ENCODE measurements at places on chromosomes 2 and 18.

DNA sequence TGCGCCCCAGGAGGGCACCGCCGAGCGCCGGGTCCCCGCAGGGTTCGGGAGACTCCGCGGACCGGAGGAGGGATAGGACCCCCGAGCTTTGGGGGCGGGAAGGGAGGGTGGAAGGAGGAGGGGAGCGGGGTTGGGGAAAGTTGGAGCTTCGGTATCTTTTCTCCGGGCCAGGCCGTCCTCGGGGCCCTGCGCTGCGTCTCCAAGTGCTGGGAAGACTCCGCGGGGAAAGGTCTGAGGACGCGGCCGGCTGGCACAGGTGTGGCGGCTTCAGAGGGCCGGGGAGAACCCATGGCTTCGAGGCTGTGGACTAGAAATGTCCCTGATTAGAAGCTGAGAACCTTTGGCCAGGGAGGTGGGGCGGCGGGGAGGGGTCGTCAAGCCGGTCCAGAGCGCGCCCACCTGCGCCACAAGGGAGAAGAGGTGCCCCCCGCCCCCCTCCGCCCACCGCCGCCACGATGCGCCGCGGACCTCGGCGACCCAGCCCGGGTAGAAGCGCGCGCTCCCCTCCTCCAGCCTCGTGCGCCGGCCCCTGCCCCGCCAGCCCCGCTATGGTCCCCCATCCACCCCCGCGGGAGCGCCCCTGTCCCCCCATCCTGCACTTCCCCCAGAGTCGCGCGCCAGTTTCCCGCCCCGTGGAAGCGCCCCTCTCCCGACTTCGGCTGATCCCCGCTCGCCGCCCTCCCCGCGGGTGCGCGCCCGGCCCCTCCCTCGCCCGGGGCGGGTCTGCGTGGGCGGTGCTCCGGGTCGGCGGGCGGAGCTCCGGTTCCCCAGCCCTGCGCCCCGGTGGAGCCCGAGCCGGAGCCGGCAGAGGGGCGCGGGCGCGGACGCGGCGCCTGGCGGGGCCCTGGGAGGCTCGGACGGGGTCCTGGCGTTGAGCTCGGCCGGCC lies at the start of gene SNTG2:
TSS of gene SNTG2 (plus strand) at position 770 of the 887 bp plus-strand sequence. CDS start 148 bp downstream, outside the sequence.
- H3K27me3 ChIP-seq: peaks cover 89% of the 10 kb centered on the region
- peak; percentile 70 for DNase-seq
- H3K27ac ChIP-seq: no peak within 1 kb of the TSS
- H3K4me3 ChIP-seq: peak within 1 kb of the TSS; percentile 67

DNA sequence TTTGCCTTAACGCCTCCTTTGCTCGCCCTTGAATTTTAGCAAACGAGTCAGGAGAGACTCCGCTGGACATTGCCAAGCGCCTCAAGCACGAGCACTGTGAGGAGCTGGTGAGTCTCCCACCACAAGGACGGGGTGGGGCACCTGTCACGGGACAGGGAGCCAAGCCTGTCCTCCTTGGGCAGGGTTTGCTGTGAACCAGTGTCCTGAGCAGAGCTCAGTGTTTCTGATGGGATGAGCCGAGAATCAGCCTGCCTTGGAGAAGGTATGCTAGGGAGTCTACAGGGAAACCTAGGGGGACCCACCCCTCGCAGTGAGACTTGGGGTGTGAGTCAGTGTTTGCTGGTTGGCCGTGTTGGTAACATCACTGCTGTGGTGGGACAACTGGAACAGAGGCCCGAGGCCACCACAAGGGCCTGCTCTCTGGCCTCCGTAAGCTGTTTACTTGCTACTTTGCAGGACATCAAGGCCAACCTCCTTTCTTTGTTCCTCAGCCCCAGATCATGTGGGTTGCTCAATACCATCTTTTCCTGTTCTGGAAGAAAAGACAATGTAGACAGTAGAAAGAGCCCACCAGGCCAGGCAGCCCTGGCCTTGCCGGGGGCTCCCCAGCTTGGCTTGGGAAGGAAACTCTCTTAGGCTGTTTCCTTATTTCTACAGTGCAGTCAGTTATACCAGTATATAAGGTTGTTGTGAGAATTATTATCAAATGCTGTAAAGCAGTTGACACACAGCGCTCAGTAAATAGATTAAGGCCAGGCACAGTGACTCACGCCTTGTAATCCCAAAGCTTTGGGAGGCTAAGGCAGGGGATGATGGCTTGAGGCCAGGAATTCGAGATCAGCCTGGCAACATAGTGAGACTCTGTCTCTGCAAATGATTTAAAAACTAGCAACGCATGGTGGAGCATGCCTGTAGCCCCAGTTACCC lies 42.4 kb downstream of the ITGB1BP1 start:
- peaks cover 4% of the 10 kb centered on the region for H3K4me1 ChIP-seq
- no peaks in the 10 kb centered on the region for H3K27me3 ChIP-seq
- DNase-seq: no peak
- H3K27ac ChIP-seq: peak overlapping the region; percentile 53
- peaks cover 27% of the 10 kb centered on the region for H3K36me3 ChIP-seq
- H3K4me3 ChIP-seq: no peak overlapping the region

DNA sequence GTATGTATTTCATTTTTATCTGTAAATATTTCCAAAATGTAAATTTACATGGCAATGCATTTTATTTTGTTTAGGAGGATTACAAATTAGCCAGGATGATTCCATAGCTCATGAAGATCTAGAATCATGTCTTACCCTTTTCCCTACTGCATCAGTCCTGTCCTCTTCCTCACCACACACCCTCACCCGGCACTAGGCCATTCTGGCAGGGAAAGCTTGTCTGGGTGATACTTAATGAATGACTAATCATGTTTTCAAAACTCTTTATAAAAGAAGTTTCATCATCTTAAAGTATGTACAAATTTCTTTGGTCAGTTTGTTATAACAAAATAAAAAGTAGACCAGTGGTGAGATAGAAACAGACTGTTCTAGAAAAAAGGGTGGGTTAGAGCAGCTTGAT lies 283.3 kb upstream of the VWC2L start:
- H3K27ac ChIP-seq: no peak overlapping the region
- no peaks in the 10 kb centered on the region for H3K27me3 ChIP-seq
- no peak for DNase-seq
- no peaks in the 10 kb centered on the region for H3K4me1 ChIP-seq
- no peak overlapping the region for H3K4me3 ChIP-seq

DNA sequence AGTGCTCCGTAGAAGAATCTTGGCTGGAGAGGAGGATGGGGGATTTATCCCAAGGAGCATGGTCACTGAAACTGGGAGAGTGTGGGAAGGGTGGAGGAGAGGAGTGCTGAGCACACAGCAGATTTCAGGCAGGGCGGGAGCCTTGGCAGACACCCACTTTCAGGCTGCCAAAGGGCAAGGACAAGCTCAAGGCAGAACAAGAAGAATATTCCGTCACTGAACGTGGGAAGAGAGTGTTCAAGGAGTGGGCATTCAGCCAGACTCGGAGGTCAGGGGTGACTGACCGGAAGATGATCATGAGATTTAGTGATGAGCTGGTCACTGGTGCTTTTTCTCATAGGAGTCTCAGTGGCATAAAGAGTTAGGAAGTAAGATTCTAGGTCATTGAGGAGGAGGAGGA lies 136.2 kb upstream of the RASGRP3 start:
- no peaks in the 10 kb centered on the region for H3K4me1 ChIP-seq
- H3K36me3 ChIP-seq: peaks cover 12% of the 10 kb centered on the region
- no peaks in the 10 kb centered on the region for H3K27me3 ChIP-seq
- no peak overlapping the region for H3K27ac ChIP-seq
- no peak for DNase-seq

- H3K4me3 ChIP-seq: no peak overlapping the region
- H3K27me3 ChIP-seq: peaks cover 52% of the 10 kb centered on the region
- peaks cover 4% of the 10 kb centered on the region for H3K4me1 ChIP-seq
- no peaks in the 10 kb centered on the region for H3K36me3 ChIP-seq
- no peak overlapping the region for H3K27ac ChIP-seq
Observed at GRCh38 chr2:73823916-73824523, 4.7 kb upstream of the STAMBP start.

- H3K36me3 ChIP-seq: no peaks in the 10 kb centered on the region
- H3K27me3 ChIP-seq: peaks cover 88% of the 10 kb centered on the region
- peak; percentile 45 for DNase-seq
- H3K27ac ChIP-seq: no peak overlapping the region
- H3K4me1 ChIP-seq: peaks cover 11% of the 10 kb centered on the region
Observed at GRCh38 chr18:4454537-4455112, 482 bp downstream of the DLGAP1 start.

GRCh38 chr2:232532419-232532818 lies 6.5 kb downstream of the CHRND start:
- H3K27me3 ChIP-seq: peaks cover 25% of the 10 kb centered on the region
- H3K27ac ChIP-seq: no peak overlapping the region
- no peak overlapping the region for H3K4me3 ChIP-seq

DNA sequence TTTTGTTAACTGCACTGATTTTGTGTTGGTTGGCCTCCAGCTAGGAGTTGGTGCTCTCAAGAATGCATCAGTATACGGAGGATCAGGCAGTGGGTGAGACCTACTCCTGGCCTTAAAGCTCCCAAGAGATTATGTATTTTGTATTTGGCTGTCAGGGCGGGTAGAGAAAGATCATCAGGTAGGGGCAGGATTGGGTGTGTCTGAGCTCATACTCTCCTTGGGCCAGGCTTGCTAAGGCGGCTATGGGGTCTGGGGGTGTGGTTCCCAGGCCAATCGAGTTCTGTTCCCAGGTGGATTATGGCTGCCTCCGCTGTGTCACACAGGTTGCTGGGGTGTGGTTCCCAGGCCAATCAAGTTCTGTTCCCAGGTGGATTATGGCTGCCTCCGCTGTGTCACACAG lies 28.9 kb upstream of the IL1RN start:
- H3K4me1 ChIP-seq: no peaks in the 10 kb centered on the region
- DNase-seq: no peak
- H3K27me3 ChIP-seq: peaks cover 14% of the 10 kb centered on the region
- peaks cover 2% of the 10 kb centered on the region for H3K36me3 ChIP-seq

DNA sequence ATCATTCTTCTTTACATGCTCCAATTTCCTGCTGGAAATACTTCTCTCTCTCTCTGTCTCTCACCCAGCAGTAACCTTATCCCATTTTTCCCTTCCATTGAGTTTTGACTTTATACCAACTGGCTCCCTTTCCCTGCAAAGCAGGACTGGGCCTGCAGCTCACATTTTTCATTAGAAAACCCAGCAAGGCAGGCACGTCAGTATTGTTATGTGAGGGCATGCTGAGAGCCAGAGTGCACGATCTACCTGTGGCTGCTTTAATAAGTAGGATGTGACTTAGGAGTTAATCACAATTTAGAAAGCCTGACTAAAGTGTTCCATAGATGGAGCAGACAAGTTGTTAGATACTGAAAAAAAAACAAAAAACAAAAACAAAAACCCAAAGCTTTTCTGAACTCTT lies 5.2 kb upstream of the NDUFV2 start:
- DNase-seq: no peak
- no peaks in the 10 kb centered on the region for H3K36me3 ChIP-seq
- no peak overlapping the region for H3K27ac ChIP-seq
- H3K4me1 ChIP-seq: peaks cover 26% of the 10 kb centered on the region
- no peak overlapping the region for H3K4me3 ChIP-seq

GRCh38 chr2:108034843-108035242 lies 48.5 kb downstream of the SLC5A7 start:
- no peak for DNase-seq
- H3K4me3 ChIP-seq: no peak overlapping the region
- H3K4me1 ChIP-seq: no peaks in the 10 kb centered on the region
- H3K27ac ChIP-seq: no peak overlapping the region

- H3K4me3 ChIP-seq: no peak overlapping the region
- H3K4me1 ChIP-seq: peaks cover 26% of the 10 kb centered on the region
- H3K36me3 ChIP-seq: no peaks in the 10 kb centered on the region
- no peak for DNase-seq
- peak overlapping the region; percentile 64 for H3K27ac ChIP-seq
- no peaks in the 10 kb centered on the region for H3K27me3 ChIP-seq
Observed at GRCh38 chr2:205543937-205544702, 138.2 kb upstream of the NRP2 start.

DNA sequence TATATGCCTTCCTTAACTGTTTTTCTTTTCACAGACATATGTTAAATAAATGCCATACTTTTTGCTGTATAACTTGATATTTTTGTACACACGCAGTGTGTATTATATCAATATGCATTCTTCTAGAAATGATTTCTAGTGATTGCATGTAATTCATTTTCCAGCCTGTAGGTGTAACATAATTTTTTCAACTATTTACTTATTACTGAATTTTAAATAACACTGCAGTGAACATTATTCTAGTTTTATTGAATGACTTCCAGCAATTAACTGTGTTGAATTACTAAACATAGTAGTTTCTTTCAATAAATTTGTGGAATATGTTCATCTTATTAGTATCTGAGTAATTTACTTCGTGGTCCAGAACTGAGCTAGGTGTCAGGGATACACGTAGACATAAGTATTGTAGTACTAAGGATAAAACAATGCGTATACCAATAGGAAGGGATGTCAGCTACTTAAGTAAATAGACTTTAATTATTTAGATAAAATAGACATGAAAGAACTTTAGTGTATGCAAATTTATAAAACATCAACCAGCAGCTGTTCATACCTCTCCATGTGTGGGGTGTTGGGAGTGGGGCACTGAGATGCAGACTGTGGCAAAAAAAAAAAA lies 28.0 kb downstream of the TANC1 start:
- H3K4me1 ChIP-seq: peaks cover 38% of the 10 kb centered on the region
- H3K27ac ChIP-seq: peak overlapping the region; percentile 41
- no peak for DNase-seq
- H3K27me3 ChIP-seq: no peaks in the 10 kb centered on the region

- H3K36me3 ChIP-seq: no peaks in the 10 kb centered on the region
- no peak overlapping the region for H3K4me3 ChIP-seq
- peaks cover 38% of the 10 kb centered on the region for H3K4me1 ChIP-seq
- no peak for DNase-seq
- H3K27me3 ChIP-seq: no peaks in the 10 kb centered on the region
- peak overlapping the region; percentile 35 for H3K27ac ChIP-seq
Observed at GRCh38 chr2:191917430-191917881, 70.6 kb upstream of the CAVIN2 start.

DNA sequence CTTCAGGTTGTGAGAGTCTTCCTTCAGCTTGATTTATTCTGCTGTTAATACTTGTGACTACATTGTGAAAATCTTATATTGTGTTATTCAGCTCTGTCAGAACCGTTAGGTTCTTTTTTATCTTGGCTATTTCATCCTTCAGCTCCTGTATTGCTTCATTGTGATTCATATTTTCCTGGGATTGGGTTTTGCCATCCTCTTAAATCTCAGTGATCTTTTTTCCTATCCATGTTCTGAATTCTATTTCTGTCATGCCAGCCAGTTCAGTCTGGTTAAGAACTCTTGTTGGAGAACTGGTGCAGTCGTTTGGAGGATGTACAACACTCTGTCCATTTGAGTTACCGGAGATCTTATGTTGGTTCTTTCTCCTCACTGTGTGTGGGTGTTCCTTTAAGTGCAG lies 19.1 kb downstream of the MSTN start:
- no peak for DNase-seq
- no peak overlapping the region for H3K4me3 ChIP-seq
- no peaks in the 10 kb centered on the region for H3K36me3 ChIP-seq
- H3K27me3 ChIP-seq: peaks cover 50% of the 10 kb centered on the region
- no peak overlapping the region for H3K27ac ChIP-seq
- peaks cover 5% of the 10 kb centered on the region for H3K4me1 ChIP-seq

DNA sequence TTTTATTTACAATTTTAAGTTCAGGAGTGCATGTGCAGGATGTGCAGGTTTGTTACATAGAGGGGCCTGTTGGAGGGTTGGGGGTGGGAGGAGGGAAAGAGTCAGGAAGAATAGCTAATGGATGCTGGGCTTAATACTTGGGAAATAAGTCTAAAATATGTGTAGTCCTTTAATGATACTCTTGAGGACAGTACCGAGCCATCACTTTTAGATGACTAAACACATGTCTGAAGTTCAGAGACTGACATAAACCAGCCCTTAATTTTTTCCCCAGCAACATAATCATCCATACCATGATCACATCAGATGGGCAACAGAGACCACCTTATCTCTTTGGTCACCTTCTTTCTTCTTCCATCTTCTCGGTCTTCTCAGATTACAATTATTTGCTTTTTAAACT lies 189.1 kb upstream of the COL3A1 start:
- no peaks in the 10 kb centered on the region for H3K27me3 ChIP-seq
- H3K27ac ChIP-seq: peak overlapping the region; percentile 100
- H3K4me1 ChIP-seq: peaks cover 52% of the 10 kb centered on the region
- DNase-seq: no peak

Measured in mesothelial cell of epicardium (in vitro differentiated cells).